Activated T-helper 9 cell treated with anti-CD3 and anti-CD28 coated beads, Interleukin-2, amount 50 U/mL, for 16 hours (primary cell): ENCODE measurements at places on chromosomes 11 and 22.
A peak's percentile ranks its signal among the peaks of the same experiment; 100 is the strongest.

- no peak for DNase-seq
Measured at GRCh38 chr11:86637988-86638387, 34.4 kb downstream of the ME3 start.

- DNase-seq, result no peak
Measured at GRCh38 chr11:39361557-39361956, 2097.9 kb downstream of the LRRC4C start.

GRCh38 chr11:12506404-12506921 lies 129.1 kb downstream of the PARVA start:
- no peak for DNase-seq

- DNase-seq, result no peak
Measured at GRCh38 chr11:103547024-103547423, 437.8 kb downstream of the DYNC2H1 start.

DNA sequence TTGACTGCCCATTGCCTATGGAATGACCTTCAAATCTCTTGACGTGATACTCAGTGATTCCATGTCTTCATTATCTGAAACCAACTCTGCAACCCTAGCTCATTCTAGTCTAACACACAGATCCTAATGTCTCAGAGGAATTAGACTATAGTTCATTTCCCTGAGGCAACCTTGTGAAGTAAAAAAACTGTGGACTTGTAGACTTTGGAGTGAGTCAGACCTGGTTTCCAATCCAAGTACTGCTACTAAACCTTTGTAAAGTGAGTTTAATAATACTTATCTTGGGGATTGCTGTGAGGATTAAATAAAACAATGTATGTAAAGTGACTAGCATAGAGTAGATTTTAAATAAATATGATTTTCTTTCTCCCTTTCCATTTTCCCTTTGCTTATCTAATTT lies 226.1 kb downstream of the BLID start:
- no peak for DNase-seq

- peak; percentile 90 for DNase-seq
Measured at GRCh38 chr11:62709247-62710000, 1.9 kb downstream of the GNG3 start.

- no peak for DNase-seq
Measured at GRCh38 chr22:46137218-46137766, 13.0 kb upstream of the PPARA start.

GRCh38 chr11:93841446-93841845 lies 9.0 kb downstream of the VSTM5 start:
- DNase-seq, result no peak

- DNase-seq, result no peak
Measured at GRCh38 chr22:20589614-20590476, 82.4 kb downstream of the MED15 start.

DNA sequence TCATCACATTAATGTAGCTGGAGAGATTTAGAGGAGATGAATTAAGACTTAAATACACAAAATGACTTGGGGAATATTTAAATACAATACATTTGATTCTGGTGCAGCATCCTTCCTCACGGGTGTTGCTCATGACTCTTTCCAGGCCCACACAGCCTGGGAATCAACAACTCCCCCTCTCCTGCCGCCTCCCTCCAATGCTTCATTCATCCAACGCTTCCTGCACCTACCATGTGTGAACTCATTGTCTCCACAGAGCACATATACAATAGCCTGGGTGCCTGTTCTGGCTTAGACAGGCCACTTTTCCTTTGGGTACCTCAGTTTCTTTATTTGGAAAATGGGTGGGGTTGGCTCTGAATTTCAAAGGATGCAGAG lies 476.9 kb upstream of the CADM1 start:
- no peak for DNase-seq

DNA sequence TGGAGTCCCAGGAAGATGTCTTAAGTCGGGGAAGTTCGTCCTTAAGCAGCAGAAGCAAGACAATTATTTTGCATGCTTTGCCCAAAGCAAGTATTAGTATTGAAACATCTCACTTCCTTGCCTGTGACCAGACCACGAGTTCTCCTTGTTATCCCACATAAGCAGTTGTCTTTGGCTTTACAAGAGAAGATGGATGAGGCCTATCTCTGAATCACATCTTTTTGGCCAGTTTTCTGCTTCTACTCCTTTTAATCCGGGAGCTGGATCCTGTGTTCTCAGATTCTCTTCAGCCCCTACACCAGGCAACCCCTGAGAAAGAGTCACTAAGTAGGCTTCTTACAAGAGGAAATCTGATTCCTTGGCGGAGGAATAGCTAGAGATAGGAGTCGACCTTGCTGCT lies 2.1 kb downstream of the SYT9 start:
- DNase-seq, result no peak

DNA sequence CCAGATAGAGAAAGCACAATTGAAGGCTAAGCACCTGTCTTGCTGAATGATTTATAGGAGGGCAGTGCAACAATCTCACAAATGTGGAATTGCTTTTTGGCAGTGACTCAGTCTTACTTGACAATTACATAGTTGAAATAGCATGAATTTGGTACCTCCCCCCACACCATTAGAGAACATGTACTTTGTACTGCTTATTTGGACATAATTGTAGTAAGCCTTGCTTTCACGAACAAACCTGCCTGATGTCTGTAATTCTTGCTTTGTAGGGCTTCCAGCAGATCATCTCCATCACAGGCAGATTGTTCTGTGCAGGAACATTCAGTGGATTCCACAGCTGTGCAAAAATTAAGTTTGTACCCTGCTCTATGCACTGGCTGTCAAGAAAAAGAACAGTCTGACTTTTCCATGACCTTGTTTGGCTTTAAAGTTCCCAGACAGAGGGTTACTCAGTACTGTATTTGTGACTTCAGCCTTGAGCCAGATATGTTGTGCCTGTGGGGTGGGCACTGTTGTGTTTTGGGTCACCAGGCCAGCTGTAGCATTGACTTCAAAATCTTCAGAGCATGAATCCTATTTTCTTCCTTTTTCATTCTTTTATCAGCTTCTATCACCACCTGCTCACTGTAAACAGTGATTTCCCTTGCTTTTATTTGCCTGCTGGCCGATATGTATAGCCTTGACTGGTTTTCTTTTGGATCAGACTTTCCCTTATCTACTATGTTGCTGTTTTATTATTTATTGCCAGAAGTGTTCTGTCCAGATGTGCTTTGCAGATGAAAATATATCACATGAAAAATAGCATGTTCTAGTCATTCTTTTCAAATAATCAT lies 941.0 kb upstream of the CHORDC1 start:
- no peak for DNase-seq

GRCh38 chr11:58731819-58732218 lies at the start of gene GLYAT:
Gene GLYAT (minus strand): TSS chr11:58731943. CDS start chr11:58724496, 7,447 bp downstream.
- DNase-seq, result no peak

GRCh38 chr11:45948356-45948755 lies 25.9 kb downstream of the LARGE2 start:
- no peak for DNase-seq

GRCh38 chr22:35212009-35212408 lies 45.3 kb upstream of the HMGXB4 start:
- no peak for DNase-seq

- DNase-seq, result no peak
Measured at GRCh38 chr11:87628026-87628580, 547.1 kb downstream of the RAB38 start.

DNA sequence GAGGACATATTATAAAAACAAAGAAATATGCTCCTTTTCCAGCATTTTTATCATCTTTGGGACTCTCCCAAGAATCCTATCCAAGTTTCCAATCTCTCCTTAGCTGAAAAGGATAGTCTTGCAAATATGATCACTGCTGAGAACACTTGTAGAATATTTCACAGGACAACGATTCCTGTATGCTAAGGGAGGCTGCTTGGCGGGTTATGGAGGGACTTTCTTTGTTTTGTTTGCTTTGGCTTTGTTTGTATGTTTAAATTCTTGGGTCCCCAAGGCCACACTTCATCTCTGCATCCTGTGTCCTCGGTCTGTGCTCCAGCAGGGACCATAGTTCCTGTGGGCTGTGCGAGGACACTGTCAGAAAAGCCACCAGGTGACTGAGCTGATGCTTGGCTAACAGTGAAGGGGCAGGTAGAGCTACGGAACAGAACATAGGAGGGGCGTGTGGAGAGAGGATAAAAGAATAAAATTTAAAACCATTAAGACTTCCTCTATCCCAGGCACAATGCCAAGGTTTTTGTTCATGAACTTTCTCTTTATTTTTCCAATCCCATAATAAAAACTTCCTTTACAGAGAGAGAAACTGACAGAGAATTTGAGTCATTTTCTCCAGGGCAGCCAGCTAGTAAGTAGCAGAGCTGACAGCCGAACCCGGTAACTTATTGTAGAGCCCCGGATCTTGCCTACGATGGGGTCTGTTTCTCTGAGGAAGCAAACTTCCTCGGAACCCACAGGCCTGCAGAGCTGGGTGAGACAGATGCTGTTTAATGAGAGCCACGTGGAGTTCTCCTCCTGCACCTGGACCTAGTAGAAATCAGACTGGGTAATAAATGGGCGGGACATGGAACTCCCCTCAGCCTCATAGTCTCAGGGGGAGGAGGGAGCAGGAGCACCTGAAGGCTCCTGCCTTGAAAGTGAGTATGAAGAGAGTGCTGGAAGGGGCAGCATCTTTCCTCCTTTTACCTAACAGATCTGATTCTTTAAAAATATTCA lies at the start of gene IZUMO1R:
Gene IZUMO1R (plus strand): TSS at position 615 of the 993 bp plus-strand sequence. CDS start 1,057 bp downstream, outside the sequence.
- no peak for DNase-seq

GRCh38 chr11:121929581-121929980 lies 186.4 kb downstream of the BLID start:
- DNase-seq, result no peak

DNA sequence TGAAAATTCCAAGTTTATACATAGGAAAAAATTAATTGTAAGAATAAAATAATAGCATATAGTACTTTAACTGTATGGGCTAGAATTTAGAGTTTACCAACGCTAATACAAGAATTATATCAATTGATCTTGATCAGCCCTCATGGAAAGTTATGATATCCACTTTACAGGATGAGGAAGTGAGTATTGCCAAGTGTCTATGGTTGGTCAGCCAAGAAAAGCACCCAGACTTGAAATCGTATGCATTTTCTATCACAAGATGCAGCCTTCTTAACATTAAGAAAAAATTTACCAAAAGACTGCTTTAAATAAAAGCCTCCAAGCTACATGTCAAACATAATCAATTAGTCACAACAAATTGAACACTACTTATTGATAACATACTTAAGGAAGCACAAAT lies 53.0 kb downstream of the DDI1 start:
- no peak for DNase-seq

- DNase-seq, result no peak
Measured at GRCh38 chr11:58525037-58525614, 17.2 kb upstream of the OR5B21 start.

DNA sequence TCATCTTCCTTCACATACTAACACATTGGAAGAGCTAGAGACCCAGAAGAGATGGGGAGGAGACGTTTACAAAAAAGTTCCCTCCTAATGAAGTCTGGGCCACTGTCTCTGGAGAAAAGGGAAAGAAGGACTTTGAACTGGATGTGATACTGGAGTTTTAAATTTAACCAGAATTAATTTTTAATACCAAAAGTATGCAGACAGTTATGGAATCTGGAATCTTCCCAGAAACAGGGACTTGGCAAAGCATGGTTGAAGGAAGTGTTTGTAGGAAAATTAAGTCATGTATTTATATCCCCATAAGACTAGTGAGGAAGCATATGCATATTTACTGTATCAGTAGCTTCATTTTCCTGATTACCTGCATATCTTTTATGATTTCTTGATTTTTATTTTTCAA lies 215.5 kb downstream of the TTC28 start:
- no peak for DNase-seq

GRCh38 chr11:6197466-6198200 lies 1.4 kb upstream of the OR52W1 start:
- DNase-seq, result no peak

DNA sequence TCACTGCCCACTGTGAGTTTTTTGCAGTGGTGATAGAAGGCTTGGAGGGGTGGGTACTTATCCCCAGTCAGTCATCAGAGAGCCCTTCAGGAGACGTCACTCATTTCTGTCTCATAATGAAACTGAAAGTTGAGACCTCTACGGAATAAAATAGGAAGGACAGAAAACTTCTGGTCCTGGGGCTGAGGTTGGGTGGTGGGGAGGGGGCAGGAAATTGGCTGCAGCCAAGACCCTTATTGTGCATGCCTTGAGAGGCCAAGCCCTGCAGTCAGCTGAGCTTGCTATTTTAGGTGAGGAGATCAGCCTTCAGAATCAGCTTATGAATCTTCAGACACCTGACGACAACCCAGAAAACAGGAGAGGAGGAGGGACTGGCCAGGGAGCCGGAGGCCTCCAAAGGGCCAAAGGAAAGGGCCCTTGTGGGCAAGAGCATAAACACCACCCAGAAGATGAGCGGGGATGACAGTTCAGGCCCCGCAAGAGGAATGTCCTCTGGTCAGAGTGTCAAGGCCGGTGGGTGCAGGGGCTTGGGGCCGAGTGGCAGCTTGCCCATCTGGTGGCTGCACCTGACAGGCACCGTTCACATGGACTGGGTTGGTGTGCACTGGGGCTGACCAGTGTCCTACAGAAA lies 17.9 kb upstream of the ADA2 start:
- DNase-seq, result no peak

GRCh38 chr11:13016415-13016814 lies 7.3 kb downstream of the RASSF10 start:
- DNase-seq, result no peak

- DNase-seq, result no peak
Measured at GRCh38 chr11:111344032-111344431, 35.0 kb downstream of the POU2AF1 start.

DNA sequence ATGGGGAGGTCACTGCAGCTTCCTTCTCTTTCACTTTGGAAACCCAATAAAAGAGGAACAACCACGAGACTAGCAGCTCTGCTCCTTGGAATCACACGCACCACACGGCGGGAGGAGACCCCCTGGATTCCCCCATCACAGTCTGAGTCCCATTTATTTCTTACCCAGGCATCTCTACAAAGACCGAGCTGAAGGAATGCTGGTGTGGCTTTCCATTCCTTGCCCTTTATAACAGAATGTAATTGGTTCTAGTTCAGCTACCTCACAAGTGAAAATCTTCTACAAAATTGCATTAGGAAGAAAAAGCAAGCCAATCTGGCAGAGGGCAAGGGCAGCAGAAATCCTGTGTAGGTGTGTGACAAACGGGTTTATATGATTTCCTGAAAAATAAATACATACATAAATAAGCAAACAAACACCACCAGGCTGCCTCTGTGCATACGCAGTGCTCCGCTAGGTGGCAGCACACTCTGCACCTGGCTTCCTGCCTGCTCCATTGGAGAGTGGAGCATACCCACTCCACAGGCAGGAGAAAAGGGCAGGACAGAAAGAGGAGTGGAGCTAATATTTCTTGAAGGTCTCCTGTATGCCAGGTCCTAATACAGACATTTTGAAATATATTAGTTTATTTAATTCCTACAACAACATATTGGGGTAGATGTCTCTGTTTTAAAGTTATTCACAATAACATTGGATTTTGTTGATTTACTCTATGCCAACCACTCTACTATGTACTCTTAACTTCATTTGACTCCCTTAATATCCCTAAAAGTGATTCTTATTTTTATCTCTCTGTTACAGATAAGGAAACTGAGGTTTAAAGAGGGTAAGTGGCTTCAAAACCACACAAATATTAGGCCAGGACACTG lies 673.1 kb downstream of the KCNA4 start:
- DNase-seq, result no peak
